ENCODE measurements at places on chromosomes 2 and 18.

DNA sequence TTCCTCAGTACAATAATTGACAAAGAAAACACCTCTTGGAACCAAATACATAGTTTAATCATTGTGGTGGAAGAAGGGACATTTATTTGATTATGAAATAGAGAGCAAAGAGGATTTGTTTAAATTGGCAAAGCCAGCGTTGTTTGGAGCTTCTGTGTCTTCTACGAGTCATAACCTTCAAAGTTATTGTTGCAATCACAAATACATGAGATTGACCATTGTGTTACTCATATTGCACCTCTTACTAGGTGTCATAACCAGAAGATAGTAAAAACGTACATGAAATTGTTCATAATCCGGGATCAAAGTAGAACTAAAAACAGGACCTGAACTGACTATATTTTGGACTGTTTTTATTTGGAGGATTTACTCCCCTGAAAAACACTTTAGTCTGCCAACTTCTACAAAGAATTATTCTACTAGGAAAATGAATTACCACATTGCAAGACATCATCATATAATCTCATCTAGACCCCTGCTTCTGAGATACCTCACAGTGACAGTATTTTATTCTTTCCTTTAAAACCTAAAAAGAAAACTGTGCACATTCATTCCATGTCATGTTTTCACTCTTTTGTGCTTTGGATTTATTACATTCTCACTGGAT lies 151.7 kb upstream of the KLF7 start:
- no peak for DNase-seq

DNA sequence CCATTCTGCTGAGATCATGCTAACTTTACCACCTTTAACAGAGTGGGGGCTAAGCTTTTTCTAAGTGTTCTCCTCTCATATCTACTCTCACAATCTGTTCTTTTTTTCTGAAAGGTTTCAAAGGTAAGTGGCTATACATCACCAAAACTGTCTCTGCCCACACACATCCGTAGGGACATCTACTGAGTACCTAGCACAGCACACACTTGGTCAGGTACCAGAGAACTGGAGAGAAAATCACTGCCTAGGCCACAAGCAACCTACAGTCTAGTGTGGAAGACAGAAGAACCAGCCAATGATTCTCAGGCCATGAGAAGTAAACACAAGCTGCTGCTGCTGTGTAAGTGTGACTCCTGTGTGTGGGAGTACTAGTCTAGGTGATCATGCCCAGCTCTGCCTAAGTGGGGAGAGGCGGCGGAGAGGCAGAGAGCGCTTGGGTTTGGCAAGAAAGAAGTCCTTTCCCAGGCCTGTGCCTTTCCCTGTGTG lies 176.1 kb upstream of the ZFP36L2 start:
- peak; percentile 13 for DNase-seq

- no peak for DNase-seq
Measured at GRCh38 chr2:4110273-4110672, 406.9 kb downstream of the DCDC2C start.

- DNase-seq = no peak
Measured at GRCh38 chr2:202278944-202279343, 13.4 kb downstream of the NOP58 start.

GRCh38 chr18:13526519-13526918 lies 199.8 kb downstream of the FAM210A start:
- no peak for DNase-seq

- DNase-seq = no peak
Measured at GRCh38 chr18:54931152-54931551, 28.1 kb downstream of the CCDC68 start.

GRCh38 chr18:36460854-36461253 lies 163.3 kb downstream of the FHOD3 start:
- DNase-seq = no peak

DNA sequence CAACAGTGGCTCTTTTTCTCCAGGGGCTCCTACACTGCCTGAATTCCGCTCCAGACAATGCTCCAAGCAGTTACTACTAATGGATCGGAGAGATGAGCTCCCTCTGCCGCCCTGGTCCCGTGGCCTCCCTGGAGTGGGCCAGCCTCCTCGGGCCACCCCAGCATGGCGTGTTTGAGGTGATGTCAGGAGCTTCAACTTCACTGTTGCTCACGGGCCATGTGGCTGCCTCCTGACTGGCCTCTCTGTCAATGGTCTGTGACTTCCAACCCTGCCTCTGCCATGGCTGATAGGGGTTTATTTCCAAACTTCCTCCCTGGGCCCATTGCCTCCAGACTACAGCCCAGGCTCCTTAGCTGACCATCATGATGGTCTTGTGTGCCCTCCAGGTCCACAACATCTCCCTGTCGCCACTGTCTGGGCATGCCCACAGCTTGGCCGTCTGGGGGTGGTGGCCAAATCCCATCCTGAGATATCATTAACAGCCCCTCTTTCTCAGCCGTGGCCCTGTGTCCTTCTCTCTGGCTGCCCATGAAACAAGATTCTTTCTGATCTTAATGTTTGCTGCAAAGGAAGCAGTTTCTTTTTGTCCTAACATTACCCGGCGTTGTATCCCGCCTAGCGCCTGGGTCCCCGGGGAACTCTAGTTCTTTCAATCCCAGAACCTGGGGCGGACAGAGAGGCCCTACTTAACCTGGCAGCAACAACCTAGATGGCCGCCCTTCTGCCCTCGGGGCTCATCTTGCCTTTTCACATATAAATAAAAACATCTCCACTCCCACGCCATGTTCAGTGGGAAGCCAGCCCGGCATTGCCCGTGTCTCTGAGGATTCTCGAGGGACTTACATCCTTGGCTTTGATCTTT lies 38.1 kb downstream of the ATOH8 start:
- no peak for DNase-seq

GRCh38 chr2:235287375-235287733 lies 206.5 kb upstream of the AGAP1 start:
- DNase-seq = no peak

GRCh38 chr2:204880928-204881327 lies 335.7 kb downstream of the PARD3B start:
- DNase-seq = no peak

GRCh38 chr2:191151331-191151730 lies 537 bp upstream of the STAT4 start:
- peak; percentile 52 for DNase-seq

GRCh38 chr2:8805278-8806210 lies 31.9 kb downstream of the KIDINS220 start:
- DNase-seq = no peak

DNA sequence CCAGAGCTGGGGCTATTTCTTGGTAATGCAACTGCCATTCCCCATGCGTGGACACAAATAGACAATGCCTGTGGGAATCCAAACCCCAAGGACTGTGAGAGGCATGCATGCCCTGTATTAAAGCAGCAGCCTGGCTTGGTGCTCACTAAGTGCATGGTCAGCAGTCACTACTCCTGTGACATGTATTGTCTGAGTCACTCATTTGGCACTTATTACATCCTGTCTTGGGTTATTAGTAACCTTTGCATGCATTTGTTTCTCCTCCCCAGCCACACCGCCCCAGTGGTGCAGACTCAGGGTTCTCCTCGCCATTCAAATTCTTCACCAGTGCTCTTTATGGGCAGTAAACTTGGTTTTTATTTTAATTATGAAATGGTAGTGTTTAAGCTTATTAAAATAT lies 30.2 kb downstream of the PRKCE start:
- DNase-seq = peak; percentile 3
